Activated naive CD8-positive, alpha-beta T cell treated with anti-CD3 and anti-CD28 coated beads, Interleukin-2, amount 50 U/mL, for 16 hours (primary cell): ENCODE measurements at places on chromosomes 6 and 20.

GRCh38 chr20:23920408-23921325 is 41.1 kb upstream of the CST5 start:
- no peak for DNase-seq

DNA sequence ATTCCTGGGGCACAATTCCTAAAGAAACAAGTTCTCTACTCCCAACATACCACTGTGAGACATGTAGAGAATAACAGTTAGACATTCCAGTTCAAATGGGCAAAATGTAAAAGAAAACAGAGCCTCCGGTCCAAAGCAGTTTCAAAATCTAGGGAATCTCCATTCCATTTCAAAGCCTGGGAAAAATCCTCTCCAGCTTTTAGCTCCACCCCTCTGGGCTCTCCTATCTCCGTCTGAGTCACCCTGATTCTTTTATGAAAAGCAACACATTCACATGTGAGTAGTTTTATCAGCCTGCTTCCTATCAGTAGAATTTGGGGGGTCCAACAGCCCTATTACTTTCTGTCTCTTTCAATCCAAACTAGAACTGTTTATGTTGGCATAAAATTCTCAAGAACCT is 3.7 kb downstream of the CSNK2A1 start:
- no peak for DNase-seq

DNA sequence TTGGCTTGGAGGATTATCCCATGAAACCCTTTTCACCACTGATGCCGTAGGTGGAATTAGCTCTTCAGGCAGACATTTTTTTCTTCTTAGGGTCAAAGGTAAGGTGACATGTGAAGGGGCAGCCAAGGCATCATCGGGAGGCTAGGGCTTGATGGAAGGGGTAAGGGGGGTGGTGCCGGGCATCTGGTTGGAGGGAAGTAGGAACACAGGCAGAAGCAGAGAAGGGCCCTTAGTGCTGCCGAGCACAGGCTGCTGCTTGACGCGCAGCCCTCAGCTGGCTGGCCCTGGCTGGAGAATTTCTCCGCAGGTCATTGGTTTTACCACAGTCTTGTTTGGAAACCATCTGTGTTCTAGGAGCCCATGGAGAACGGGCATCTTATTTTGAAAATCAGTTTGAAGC is 54.7 kb downstream of the TRAF3IP2 start:
- DNase-seq = no peak

DNA sequence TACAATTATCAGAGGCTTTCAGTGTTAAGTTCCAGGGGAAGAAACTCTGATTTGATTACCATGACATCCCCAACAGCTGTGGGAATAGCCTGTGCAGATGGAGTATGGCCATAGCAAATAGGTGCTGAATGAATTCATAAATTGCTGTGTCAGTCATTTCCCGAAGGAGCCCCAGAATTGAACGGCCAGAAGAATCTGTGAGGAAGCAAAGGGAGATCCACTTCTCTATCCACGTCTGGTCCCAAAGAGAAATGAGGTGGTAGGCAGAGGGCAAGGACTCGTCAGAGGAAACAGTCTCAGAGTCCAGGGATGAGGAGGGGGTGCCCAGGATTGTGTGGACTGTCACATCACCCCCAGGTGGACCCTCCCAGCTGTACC is 3.1 kb upstream of the TAF8 start:
- no peak for DNase-seq

DNA sequence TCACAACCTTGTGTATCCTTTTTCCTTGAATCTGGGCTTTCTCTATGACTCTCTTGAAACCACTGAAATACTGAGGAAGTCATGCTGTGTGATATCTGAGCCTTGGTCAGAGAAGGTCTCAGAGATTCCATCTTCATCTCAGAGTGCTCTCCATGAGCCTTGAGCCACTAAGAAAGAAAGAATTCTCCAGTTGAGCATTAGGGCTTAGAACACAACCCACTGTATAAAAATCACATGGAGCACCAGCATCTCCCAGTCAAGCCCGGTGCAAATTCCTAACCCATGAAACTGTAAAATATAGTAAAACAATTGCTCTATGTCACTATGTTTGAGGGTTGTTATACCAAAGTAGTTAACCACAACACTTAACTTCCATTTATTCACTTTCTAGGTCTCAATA is 181.4 kb downstream of the MOXD1 start:
- no peak for DNase-seq

- no peak for DNase-seq
Measured at GRCh38 chr6:169938262-169938701, 186.9 kb downstream of the ERMARD start.

- DNase-seq = no peak
Measured at GRCh38 chr6:3413592-3413991, 43.3 kb downstream of the SLC22A23 start.

DNA sequence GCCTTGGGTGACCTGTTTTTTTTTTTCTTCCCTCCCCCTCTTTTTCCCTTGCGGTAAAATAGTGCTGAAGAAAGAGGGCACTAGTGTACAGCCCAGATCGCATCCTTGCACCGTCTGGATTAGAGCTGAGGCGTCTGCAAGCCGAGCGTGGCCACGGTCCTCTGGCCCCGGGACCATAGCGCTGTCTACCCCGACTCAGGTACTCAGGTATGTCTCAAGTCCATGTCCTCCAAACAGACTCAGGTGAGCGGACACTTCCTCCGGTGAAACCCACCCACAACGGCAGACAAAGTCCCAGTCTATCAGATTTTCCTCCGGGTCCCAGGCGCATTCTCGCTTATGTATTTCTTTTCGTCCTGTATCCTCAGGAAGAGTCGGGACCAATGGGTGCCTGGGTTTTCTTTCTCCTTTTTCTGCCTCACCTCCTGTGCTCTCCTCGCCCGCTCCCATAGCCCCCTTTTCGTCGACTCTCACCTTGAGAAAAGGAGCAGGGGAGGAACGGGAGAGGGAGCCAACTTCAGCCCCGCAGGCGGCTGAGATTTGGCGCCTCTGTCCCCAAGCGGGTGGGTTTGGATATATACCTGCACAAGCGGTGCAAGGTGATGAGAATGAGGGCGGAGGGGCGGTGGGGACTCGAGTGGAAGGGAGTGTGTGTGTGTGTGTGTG is 1.1 kb upstream of the GRM1 start:
- DNase-seq = no peak

GRCh38 chr6:17580518-17581048 is 19.5 kb upstream of the FAM8A1 start:
- no peak for DNase-seq

DNA sequence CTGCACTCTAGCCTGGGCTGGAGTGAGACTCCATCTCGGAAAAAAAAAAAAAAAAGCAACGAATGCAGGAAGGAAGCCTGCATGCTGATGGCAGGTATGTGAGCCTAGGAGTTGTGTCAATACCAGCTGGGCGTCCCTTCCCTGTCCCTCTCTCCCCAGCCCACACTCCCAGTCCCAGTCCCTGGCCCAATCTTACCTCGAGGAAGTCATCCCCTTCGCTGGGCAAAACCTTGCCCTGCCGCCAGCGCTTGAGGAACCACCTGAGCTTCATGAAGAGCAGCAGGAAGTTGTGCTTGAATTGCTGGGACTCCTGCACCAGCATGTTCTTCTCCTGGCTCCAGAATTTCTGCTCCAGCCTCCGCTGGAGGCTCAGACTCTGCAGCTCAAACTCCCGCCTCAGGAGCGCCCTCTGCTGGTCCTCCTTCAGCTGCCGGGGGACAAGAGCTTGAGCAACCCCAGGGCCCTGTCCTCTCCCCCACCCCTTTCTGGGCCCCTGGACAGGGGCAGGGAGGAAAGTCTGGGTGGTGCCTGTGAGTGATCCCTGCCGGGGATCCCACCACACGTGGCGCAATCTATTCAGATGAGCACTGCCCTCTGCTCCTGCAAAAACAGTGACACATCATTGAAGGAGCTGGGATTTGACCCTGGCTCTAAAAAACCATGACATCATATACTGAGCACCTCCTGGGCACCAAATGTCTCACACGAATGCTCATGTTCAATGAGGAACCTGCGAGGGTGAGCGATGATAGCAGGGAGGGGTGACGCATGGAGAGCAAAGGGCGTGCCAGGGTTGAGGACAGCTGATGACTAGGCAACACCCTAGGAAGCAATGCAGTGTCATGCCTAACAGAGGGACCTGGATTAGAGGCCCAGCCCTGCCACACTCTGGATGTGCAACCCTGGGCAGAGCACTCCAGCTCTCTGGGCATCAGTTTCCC is 35.0 kb upstream of the DSN1 start:
- DNase-seq = peak; percentile 47

DNA sequence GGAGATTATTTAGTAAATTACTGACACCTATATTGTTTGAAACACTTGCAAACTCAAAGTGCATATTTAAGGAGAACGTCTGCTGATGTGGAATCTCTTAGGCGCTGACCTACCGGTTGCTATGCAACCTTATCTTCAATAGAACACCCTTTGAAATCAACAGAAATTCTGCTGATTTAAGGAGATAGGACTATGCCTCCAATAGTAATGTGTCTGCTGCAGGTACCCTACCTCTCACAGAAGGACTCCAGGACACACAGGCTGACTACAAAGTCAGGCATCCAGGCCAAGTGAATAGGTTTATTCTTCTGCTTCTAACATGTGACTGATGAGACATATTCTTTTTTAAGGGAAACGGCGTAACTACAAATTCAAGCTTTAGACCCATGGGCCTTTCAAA is 311.7 kb downstream of the CBLN4 start:
- DNase-seq = no peak

- DNase-seq = no peak
Measured at GRCh38 chr6:79030023-79030422, 48.0 kb downstream of the PHIP start.

DNA sequence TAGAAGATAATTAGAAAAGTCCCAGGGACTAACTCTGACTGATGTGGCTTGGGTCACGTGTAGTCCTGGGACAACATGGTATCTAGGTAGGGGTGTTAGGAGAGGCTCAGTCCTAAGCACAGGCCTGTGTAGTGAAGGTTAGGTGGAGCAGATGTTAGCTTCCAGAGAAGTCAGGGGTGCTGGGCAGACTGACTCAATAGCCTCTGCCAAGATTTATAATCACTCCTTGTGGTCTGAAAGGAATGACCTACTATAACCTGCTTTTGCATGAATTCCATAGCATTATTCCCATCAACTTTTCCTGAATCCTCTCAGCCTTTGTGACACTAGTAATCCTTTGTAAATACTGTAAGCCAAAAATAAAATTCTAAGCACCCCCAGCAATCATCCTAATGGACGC is 10.2 kb upstream of the PEX7 start:
- DNase-seq = no peak

- no peak for DNase-seq
Measured at GRCh38 chr20:11117808-11118528, 444.2 kb upstream of the JAG1 start.

GRCh38 chr6:147615659-147616456 is 107.4 kb downstream of the SAMD5 start:
- no peak for DNase-seq

- DNase-seq = no peak
Measured at GRCh38 chr20:56447227-56447626, 21.2 kb upstream of the RTF2 start.

- DNase-seq = no peak
Measured at GRCh38 chr6:129444683-129445082, 265.3 kb downstream of the ARHGAP18 start.

GRCh38 chr6:137832110-137832509 is 34.9 kb upstream of the TNFAIP3 start:
- DNase-seq = no peak
